ENCODE measurements at places on chromosomes 12 and 14.

DNA sequence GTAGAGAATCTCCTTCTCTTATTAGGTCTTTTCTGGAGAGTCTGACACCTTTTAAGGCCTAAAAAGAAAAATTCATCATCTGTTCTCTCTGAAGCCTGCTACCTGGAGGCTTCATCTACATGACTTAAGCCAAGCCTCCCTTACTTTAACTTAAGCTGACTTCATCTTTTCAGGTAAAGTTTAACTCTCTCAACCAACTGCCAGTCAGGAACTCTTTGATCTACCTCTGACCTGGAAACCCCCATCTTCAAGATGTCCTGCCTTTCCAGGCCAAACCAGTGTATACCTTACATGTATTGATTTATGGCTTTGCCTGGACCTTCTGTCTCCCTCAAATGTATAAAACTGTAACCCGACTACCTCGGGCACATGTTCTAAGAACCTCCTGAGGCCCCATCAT, 17.5 kb downstream of the GSTZ1 start:
- no peak for DNase-seq

GRCh38 chr12:22163594-22163993, 117.6 kb downstream of the CMAS start:
- no peak for DNase-seq

DNA sequence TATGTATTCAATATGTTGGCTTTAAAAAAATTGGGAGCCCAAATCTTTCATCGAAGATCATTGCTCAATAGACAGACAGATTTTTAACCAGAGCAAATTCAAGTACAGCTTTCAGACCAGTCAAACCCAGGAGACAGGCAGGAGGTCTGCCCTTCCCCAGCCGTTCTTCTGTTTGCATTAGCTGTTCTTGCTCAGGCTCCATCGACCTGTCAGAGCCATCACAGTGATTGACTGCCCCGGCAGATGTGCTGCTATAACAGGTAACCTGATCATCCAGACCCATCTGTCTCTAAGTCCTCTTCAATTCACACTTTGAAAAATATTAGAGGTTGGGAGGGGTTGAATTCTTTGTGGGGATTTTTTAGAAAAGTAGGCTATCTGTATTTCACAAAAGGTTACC, 453.5 kb downstream of the FOXG1 start:
- DNase-seq = no peak

DNA sequence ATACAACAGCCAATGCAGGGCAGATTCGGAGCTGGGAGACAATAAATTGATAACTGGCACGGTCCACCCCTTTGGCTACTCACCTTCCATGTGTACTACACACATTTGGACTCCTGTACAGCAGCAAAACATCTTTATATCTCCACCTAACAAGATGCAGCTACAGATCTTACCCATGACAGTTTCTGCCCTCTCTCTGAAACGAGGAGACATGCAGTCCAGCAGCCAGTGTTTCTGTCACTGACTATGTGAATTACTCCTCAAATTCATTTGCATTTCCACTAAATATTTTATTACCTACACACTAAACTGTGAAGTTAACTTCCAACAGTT, 58.7 kb upstream of the BEGAIN start:
- no peak for DNase-seq

DNA sequence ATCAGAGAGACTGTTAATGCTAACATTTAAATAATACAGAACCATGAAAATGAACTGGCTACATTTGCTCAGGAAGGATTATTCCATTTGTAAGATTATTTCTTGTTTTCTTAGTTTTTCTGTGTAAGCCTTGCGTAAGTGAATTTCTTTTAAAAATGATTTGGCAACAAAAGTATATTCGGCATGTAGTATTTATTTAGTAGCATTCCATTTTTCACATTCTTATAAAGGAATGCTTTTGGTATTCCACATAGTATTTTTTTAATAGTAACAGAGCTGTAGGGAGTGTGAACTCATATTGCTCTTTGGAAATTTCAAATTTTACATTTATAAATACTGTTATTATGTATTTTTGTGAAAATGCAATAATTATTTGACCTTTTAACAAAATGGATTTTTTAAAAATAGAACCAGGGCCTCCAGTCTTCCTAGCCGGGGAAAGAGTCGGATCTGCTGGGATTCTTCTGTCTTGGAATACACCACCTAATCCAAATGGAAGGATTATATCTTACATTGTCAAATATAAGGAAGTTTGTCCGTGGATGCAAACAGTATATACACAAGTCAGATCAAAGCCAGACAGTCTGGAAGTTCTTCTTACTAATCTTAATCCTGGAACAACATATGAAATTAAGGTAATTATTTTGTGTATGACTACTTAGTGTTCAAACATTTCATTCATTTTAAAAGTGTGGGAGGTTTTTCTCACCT, 1.2 kb downstream of the PTPRQ start:
- no peak for DNase-seq

DNA sequence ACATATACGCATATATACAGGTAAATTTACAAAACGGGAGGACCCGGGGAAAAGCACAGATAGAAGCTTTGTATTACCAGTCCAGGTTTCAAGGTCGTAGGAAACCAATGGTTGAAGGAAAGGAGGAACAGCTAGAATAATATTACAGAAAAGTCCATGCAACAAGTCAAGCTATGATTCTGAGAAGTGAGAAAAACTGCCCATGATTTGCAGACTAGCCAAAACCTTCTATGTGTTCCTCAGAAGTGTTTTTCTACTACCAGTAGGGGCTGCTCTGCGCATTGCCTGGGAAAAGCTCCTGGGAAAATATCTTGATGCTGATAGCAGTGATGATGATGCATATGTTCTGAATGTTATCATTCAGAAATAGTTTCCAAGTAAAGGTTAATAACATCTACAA, 2.2 kb downstream of the PDZRN4 start:
- DNase-seq = no peak

DNA sequence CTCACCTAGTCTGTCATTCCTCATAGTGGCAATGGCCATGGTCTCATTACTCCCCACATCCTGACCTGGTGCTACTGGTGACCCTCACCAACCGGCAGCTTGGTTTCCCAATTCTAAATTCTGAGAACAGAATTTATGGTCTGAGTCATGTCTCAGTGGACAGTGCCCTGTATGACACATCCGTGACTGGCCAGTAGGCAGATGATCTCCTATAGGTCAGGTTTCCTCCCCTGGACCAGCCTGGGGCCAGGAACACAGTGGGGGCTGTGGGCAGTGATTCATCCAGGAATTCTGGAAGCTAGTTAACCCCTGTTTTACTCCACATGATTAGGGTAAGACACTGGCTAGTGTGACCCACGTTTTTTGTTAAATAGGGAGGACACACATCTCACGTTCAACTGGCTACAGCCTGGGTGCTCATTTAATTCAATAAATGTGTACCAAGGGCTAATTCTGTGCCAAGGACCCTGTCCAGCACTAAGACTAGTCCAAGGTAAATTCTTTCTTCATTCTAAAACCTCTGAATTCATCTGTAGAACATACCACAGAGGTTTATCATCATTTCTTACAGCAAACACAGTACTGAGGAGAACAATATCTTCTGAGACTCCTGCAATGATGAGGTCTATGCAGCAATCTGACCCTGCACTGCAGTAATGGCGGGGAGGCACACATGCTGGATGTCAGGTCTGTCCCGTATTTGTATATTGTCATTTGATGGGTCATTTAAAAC, 249.6 kb upstream of the TBX3 start:
- no peak for DNase-seq

DNA sequence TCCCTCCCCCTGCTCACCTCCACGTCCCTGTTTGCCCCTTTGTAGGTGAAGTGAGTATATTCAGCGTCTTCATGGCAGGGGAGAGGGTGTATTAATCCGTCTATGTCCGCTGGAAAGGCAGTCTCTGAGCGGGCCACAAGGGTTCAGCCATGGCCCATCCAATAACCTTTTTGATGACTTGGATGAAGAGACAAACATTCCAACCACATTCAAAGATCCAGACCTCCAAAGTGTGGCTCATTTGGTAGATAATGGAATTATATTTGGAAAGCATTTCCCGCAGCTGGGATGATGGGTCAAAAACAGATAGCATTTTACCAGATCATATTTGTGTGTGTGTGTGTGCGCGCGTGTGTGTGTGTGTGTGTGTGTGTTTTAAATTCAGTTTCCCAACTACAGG, 345.9 kb downstream of the DPF3 start:
- DNase-seq = no peak

DNA sequence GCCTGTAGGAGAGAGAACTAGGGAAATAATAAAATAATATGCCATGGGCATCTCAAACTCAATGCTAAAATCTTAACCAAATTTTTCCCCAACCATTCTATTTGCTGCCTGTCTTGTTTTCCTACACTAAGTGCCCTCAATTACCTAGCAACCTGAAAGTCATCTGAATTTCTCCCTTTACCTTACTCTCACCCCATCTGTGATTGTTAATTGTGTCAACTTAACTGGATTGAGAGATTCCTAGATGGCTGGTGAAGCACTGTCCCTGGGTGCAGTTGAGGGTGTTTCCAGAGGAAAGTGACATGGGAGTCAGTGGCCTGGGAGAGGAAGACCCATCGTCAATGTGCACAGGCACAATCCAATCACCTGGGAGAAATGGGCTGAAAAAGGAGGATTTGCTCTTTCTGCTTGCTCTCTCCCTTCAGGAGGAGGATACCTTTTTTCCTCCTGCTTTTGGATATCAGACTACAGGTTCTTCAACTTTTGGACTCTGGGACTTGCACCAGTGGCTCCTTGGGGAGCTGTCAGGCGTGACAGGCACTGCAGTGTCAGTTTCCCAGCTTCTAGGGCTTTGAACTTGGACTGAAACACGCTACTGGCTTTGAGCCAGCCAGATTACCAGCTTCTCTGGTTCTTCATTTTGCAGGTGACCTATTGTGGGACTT, 100.1 kb downstream of the PPP1R12A start:
- peak; percentile 82 for DNase-seq

DNA sequence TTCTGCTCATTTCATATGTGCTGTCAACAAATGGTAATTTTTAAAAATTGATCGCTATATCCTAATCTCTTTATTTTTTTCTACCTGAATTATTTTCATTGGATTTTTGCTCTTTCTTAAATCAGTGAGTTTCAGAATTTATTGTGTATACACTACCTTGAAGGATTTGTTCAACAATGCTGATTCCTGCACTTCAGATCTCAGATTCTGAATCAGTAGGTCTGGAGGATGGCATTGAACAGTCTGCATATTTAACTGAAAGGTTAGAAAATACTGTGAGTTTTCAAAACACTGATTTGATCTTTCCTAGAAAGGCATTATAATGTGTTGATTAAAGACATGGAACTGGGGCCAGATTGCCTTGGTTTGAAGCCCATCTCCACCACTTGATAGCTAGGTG, 1.6 kb downstream of the G2E3 start:
- DNase-seq = no peak

DNA sequence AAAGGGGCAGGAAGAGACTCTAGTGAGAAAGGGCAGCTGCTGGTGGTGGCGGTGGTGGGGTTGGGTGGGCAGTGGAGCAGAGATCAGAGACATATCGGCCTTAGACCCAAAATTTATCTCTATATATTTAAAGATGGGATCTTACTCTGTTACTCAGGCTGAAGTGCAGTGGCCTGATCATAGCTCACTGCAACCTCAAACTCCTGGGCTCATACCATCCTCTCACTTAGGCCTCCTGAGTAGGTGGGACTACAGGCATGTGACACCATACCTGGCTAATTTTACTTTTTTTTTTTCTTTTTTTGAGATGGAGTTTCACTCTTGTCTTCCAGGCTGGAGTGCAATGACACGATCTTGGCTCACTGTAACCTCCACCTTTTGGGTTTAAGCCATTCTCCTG, 18.6 kb upstream of the ITGA5 start:
- no peak for DNase-seq

GRCh38 chr12:131833896-131834641, 5.9 kb downstream of the MMP17 start:
- no peak for DNase-seq

DNA sequence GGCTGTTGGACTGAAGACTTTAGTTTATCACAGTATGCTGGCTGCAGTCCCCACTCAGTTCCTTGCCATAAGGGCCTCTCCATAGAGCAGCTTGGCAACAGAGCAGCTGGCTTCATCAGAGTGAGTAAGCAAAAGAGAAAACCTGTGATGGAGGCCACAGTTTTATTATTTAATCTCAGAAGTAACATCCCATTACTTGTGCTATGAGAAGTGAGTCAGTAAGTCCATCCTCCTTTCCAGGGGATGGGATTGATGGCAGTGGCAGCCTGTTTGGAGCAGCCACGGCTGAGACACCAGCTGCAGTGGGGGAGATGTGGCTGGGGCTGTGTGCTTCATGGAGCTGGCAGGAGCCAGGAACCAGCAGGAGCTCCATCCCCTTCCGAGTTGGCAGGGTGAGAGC, 138.5 kb upstream of the SRRM4 start:
- no peak for DNase-seq

- no peak for DNase-seq
Measured at GRCh38 chr12:130007771-130008170, 103.9 kb upstream of the TMEM132D start.

DNA sequence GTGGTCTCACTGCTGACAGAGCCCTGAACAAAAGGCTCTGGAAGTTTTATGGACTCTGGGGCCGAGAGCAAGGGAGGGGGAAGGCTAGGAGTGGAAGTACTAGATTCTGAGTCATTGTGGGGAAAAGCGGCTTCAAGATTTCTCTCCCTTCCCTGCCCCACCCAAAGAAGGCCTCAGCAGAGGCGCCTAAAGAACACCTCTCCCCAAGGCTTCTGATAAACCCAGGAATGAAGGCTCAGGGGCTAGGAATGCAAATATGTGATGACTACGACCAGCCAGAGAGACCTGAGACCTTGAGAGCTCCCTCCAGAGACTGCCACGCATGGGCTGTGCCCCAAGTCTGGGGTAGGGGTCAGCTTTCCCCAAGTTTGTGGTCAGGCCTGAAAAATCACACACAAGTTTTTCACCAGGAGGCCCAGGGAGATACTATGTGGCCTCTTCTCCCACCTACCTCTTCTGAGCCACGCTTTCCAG, 130.7 kb upstream of the HIF1A start:
- DNase-seq = no peak

GRCh38 chr14:74563586-74564159, 48.4 kb downstream of the LTBP2 start:
- no peak for DNase-seq

Data from DMS79 (cell line).